ENCODE measurements at places on chromosomes 16 and 17.

GRCh38 chr17:69913616-69914015, 161.4 kb upstream of the KCNJ16 start:
- no peak for DNase-seq

GRCh38 chr16:49492896-49493626, 119.5 kb downstream of the C16orf78 start:
- DNase-seq = no peak

DNA sequence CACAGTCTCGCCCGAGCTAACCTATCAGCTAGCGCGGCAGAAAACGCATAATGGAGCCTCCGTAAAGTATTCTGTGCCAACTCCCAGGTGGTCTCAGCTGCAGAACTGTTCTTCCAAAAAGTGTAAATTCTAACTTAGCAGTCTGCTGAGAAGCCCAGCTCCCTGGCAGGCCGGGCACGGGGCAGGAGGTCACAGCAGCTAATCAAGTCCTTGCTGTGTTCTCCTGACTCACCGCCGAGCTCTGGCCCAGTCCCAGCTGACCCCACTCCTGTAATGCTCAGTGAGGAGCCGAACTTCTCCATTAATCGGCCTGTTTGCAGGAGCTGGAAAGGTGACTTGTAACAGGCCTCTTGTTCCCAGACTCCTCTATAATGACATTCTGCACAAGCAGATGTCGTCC, 193.3 kb downstream of the IRX3 start:
- DNase-seq = no peak

DNA sequence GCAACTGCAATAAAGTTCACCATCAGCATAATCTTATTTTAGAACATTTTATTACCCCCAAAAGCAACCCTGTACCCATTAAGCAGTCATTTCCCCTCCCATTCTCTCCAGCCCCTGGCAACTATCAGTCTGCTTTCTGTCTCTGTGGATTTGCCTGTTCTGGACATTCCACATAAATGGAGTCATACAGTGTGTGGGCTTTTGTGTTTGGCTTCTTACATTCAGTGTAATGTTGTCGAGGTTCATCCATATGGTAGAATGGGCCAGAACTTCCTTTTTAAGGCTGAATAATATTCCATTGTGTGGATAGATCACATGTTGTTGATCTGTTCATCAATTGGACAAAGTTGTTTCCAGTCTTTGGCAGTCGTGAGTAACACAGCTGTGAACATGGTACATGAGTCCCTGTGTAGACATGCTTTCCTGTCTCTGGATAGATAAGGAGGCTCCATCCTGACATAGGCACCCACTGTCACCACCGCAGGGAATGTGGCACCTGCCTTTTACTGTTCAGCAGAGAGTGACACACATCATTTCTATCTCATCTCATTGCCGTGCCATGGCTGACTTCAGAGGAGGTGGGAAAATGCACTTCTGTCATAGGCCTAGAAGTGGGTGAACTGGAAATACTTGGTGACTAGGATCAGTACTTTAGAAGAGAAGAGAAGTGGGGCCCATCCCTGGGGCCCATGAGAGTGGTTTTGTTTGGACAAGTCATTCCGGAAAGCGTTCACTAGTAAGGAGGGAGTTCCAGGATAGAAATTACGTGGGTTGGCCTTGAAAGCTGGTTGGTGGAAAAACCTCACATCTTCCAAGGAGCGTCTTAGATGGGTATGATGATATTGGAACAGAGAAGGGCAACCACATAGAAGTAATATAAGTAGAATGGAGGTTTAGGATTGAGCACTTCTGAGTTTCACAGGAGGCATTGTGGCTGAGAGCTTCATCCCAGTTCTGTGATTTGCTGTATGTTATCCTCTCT, 25.8 kb downstream of the EPN2 start:
- no peak for DNase-seq

DNA sequence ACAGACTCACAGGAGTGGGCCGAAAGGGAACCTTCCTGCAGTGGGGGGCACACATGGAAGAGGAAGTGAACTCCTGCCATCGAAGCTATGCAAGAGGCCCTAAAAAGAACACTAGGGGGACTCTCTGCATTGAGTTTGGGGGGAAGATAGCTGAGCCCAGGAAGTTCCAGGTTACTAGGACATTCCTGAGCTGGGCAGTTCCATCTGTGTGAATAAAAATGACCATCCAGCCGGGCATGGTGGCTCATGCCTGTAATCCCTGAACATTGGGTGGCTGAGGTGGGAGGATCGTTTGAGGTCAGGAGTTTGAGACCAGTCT, 211.8 kb downstream of the ZNF423 start:
- DNase-seq = no peak

DNA sequence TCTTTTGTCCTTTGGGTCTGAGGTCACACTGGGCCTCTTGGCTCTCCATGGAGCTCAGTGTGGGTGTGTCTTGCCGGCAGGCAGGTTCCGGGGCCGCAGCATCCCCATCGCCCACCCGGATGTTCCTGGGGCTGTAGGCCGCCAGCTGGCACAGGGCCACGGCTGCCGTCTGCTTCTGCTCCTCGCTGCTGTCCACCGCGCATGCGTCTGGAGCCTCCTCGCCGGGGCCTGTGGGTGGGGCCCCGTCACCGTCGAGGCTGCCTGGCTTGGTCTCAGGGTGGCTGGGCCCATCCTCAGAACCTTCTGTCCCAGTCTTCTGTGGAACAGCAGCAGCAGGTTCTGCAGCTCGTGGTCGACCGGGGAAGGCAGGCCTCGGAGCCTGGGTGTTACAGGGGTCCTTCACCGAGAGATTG, 9.6 kb downstream of the ZNF750 start:
- no peak for DNase-seq

- no peak for DNase-seq
Measured at GRCh38 chr17:57468932-57469775, 212.8 kb downstream of the MSI2 start.

DNA sequence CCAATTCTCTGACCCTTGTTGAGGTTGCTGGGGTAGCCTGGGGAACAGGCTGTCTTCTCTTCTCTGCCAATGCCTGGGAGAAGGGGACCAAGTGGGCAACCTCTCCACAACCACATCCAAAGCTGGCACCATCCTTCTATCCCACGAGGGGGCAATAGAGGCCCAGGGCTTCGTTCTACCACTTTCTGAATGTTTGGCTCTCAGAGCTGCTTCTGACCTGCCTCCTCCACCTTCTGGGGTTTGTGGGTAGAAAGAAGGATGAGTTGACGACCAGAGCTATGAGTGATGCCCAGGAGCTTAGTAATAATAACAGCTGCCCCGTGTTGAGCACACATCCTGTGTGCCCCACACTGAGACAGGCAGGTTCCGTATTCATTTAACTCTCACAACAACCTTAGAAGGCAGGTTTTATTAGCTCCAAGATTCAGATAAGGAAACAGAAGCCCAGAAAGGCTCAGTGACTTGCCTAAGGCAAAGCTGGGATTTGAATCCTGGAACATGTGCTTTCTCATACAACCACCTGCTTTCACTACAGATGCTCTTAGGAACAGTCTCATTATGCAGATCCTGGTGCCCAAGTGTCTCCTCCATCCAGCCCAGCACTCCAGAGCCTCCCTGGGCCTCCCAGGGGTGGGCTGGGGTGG, 11.1 kb downstream of the TSPOAP1 start:
- DNase-seq = peak; percentile 50

DNA sequence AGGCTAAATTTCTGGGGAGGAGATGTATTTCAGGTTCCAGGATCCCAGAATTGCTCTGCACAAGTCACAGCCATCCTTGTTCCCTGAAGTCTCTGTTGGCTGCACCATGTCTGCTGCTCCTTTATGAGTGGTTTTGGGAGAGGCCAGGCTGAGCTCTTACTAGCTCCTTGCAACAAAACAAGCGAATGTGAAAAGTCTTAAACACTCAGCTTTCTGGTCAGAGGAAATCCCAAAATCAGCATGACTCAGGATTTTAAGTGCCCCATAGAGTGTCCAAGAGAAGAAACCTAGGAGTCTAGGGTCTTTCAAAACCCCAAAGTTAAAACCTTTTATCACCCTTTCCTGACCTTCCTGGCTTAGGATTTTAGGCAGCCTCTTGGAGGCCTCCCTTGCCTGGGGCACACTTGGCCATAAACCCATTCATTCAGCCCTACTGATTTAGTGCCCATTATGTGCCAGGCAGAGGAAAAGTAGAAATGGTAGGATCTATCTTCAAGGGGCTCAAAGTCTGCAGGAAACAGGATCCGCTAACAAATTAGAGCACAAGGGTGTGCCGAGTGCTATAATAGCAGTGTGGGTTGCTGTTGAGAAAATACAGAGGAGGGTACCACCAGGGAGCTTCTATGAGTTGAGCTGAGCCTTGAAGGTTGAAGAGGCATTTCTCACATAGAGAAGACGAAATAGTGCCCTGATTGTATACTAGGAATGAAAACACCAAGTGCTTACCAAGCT, 36.9 kb downstream of the SOST start:
- no peak for DNase-seq

DNA sequence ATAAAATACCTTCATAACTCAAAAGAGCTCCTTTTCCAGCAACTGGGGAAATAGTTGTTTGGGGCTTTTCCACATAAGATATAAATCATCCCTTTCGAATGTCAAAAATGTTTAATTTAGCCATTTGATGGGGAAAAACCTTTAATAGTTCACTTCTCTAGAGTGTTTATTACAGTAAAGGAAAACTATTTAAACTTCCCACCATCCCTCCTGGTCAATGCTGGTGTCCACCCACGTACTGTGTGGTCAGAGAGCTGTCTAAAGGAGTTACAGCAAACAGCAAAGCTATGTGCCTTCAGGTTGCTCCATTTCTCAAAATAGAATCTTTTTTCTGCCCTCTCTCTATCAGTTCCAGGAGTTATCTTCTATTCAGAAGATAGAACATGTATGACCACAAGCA, 33.5 kb downstream of the KANSL1 start:
- DNase-seq = no peak

DNA sequence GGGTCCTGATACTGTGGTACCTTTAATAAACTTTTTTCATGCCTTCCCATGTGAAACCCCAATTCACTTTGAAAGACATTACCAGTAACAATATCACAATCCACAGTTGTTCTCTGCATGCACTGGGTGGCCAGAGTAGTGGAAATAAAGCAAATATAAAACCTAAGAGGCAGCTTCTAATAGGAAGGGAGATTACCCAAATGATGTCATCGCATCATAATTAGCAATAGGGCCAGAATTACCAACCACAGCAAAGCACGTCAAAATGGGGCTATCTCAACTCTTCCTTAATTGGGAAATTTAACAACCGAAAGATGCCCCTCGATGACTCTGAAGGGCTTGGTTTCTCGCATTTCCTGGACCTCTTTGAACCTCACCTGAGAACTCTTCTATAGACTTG, 224.8 kb downstream of the GRIN2A start:
- no peak for DNase-seq

- DNase-seq = no peak
Measured at GRCh38 chr17:41125064-41125463, 1.1 kb upstream of the KRTAP4-12 start.

DNA sequence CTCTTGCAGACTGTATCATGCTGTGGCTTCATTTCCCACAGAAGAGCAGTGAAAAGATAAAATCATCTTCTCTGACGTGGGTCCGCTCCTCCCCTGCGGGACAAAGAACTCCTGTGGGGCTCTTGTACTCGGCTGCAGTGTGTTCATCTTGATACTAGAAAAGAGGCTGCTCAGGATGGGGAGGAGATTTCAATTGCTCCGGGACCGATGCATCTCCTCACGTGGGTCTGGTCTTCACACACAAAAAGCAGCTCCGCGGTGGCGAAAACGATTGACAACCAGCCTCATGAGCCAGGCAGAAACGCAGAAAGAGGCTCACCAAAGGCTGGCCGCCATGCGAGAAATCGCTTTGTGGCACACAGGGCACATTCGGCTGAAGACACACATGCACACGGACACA, 14.4 kb upstream of the KCNJ18 start:
- DNase-seq = no peak

DNA sequence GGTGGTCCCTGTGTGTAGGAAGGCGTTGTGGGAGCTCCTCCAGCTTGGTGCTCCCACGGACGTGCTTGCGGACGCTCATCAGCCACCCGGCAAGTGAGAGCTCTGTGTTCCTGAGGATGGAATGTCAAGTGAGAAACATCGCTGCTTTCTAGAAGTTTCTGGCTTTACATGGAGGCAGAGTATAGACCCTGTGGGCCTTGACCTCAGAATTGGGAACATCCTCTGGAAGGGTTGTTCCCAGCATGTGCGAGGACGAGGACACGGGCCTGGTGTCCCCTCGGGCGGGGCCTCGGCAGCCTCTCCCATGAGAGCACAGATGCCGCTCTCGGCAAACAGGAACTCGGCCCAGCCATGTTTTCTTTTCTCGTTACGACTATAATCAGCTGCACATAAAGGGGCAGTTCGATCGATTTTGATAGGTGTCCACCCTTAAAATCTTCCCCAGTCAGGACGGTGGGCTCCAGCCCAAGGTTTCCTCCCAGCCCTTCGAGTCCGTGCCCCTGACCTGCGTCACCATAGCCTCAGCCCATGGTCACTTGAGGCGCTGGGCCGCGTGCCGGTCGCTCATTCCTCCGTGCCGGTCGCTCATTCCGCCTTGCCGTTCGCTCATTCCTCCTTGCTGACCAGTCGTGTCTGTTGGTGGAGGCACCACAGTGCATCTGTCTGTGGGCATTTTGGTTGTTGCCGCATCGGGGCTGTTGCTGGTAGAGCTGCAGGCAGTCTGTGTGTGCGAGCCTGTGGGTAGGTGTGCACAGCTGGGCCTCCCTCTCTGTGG, 91.3 kb upstream of the ZNF750 start:
- DNase-seq = no peak

All from activated CD4-positive, alpha-beta T cell treated with anti-CD3 and anti-CD28 coated beads for 24 hours (primary cell).